ENCODE measurements at places on chromosomes 3 and 15.

- ATAC-seq: no peak
Observed at GRCh38 chr3:161630794-161631193, 134.2 kb downstream of the OTOL1 start.

DNA sequence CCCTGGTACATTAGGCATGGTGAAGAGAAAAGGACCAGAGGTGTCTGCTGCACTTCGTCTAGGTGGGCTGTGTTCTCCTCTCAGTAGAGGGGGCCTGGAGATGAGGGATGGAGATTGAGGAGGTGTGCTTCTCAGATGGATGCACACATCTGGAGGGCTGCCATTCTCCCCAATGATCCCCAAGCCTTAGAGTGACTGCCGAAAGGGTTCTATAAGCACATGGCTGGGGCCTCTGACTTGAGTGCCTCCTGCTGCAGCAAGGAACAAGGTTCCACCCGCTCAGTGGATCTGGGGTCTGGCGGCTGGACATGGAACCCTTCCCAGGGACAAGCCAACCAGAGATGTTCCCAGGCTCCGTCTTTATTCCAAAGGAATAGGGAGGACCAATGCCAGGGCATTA lies 66.8 kb downstream of the CPN2 start:
- no peak for ATAC-seq

DNA sequence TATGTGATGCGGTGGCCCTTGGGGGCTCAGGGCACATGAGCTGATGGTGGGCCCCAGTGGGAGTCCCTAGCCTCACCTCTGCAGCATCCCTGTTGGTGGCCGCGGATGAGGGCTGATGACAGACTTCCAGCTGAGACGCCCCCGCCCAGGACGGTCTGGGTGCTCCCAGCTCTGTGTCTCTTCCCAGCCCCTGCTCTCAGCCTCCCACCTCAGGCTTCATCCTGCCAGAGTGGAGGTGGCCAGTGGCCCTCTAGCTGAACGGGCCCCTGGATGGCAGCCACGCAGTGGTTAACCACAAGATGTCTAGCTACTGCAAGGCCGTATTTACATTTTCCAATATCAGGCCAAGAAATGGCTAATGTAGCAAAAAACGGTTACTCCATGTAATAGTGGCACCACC lies 205.3 kb upstream of the LINGO1 start:
- no peak for ATAC-seq

- ATAC-seq: no peak
Observed at GRCh38 chr15:39165020-39165706, 415.7 kb upstream of the THBS1 start.

GRCh38 chr3:182385356-182385755 lies 407.9 kb upstream of the ATP11B start:
- no peak for ATAC-seq

GRCh38 chr3:137121704-137122314 lies 164.0 kb downstream of the IL20RB start:
- no peak for ATAC-seq

DNA sequence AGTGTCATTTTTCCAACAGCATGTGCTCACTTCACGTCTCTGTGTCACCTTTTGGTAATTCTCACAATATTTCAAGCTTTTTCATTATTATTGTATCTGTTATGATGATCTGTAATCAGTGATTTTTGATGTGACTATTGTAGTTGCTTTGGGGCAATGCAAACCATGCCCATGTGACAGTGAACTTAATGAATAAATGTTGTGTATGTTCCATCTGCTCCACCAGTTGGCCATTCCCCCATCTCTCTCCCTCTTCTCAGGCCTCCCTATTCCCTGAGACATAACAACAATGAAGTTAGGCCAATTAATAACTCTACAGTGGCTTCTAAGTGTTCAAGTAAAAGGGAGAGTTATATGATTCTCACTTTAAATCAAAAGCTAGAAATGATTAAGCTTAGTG lies 32.5 kb upstream of the TBC1D23 start:
- no peak for ATAC-seq

GRCh38 chr15:42147431-42147735 lies 9.1 kb downstream of the PLA2G4F start:
- ATAC-seq: no peak

DNA sequence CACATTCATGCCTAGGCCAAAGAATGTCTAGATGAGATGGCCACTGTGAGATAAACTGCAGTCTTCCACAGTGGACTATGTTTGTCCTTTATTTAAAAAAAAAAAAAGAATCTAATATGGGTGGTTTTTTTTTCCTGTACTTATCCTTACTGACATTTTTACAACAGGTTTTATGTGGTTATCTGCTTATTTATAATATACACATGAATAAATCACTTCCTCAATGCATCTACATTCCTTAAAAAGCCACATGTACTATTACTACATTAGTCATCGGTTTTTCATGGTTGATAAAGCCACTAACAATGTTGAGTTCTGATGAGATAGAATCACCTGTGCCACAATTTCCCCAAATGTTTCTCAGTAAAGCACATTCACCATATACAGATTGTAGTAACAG lies 341.3 kb upstream of the THBS1 start:
- no peak for ATAC-seq

- ATAC-seq: no peak
Observed at GRCh38 chr15:51855612-51856011, 26.2 kb downstream of the TMOD3 start.

GRCh38 chr15:40052604-40053003 lies 13.6 kb upstream of the SRP14 start:
- ATAC-seq: no peak

GRCh38 chr15:90881978-90882721 lies 2.2 kb upstream of the FES start:
- no peak for ATAC-seq

DNA sequence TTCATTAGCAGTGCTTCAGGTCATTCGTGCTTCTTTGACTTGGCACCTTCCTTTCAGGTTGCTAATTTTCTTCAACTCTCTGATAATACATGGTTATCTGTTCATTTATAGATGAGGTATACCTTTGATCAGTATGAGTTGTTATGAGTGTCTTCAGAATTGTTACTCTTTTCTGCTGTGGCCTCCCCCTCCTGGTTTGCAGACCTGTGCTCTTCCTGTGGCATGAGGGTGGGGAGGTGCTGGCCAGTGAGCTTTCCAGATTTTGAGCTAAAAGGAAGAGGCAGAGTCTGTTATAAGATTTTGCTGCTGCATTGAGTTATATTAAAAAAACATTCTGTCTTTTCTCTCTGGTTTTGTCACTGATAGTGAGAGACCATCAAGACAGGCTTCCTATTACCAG lies 30.8 kb upstream of the GOLGA6L9 start:
- no peak for ATAC-seq

DNA sequence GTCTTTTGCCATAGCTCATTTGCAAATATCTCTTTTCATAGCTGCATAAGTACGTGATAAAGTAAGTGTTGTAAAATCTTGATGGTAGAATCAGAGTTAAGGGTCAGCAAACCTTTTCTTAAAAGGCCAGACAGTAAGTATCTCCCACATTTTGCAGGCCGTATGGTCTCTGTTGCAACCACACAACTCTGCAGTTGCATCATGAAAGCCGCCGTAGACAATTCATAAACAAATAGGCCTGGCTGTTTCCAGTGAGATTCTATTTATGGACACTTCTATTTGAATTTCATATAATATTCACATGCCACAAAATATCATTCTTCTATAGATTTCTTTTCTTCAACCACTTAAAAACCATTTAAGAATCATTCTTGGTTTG lies 248.5 kb downstream of the TLE3 start:
- no peak for ATAC-seq

DNA sequence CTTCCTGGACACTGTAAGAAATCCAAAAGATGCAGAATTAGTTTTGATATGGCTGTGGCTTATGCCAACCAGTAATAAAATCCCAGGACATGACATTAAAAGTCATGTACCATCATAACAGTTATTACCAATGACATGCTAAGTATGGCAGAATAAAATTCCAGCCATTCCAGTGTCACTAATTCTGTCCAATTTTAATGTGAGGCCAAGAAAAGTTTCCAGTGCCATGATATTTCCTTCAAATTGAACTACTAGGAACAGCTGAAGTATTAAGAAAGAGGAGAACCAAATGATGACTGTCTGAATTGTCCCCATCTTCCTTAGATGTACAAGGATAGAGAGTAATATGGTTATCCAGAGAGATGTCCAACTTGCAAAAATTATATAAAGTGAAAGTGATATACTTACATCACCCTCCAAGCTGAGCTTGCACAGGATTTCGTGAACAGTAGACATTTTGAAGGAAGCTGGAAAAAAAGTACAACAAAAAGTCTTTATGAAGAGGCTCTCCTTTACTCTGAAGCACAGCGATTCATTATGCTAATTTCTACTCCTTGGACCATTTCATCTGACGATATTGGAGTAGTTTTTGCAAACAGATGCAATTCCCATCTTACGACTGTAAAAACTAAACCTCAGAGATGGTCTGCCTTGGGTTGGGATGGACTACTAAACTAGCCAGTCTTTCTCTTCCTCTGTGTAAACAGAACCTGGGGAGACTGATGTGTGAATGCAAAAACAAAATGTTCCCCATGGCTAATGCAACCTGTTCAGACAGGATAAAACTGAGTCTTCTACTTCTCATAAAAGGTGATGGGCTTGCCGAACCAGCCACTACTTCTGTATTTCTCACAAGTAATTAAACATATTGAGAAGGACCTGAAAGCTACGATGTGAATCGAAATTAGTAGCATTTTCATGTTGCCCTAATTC lies 11.9 kb downstream of the ANXA2 start:
- ATAC-seq: no peak

GRCh38 chr15:40379853-40380252 lies 2.7 kb upstream of the KNSTRN start:
- ATAC-seq: no peak

GRCh38 chr3:126111126-126111551 lies 27.2 kb upstream of the SLC41A3 start:
- ATAC-seq: no peak

Measured in stimulated activated memory B cell treated with anti-CD40 and anti-IgM and Interleukin-4, amounts not matched to agents 10 μg/mL and 1 μg/mL and 100 μg/mL, for 72 hours (primary cell).